K562 (cell line): ENCODE measurements at places on chromosomes 4 and X.

DNA sequence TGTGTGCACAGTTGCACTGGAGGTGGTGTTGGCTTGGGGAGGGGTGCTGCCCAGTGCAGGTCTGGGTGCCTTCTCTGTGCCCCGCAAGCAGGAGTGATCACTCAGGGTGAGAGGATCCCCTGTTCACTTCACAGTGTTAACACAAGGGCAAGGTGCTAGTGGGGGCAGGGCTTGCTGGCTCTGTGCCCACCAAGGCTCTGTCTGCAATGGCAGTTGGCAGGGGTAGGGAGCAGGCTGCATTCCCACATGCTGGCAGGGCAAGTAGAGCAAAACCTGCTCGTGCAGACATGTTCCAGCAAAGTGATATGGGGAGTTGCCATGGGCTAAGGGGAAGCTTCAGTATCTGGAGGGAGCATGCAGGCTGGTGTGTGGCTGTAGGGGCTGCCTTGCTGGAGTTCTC lies 428.0 kb downstream of the ZNF674 start:
- no peak for DNase-seq

DNA sequence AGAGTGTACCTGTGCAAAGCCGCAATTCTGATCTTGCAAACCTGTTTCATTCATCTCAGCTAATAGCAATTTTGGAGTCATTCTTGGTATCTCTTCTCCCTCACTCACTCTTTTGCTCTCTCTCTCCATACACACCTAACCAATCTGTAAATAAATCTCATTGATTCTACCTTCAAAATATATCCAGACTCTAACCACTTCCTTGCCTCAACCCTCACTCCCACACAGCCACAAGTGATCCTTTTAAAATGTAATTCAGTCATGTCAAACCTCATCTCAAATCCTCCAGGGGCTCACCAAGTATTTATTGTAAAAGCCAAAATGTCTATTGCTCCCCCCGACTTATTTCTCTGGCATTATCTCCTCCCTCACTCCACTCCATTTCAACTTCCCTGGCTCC lies 51.7 kb upstream of the SLC10A4 start:
- DNase-seq: no peak

DNA sequence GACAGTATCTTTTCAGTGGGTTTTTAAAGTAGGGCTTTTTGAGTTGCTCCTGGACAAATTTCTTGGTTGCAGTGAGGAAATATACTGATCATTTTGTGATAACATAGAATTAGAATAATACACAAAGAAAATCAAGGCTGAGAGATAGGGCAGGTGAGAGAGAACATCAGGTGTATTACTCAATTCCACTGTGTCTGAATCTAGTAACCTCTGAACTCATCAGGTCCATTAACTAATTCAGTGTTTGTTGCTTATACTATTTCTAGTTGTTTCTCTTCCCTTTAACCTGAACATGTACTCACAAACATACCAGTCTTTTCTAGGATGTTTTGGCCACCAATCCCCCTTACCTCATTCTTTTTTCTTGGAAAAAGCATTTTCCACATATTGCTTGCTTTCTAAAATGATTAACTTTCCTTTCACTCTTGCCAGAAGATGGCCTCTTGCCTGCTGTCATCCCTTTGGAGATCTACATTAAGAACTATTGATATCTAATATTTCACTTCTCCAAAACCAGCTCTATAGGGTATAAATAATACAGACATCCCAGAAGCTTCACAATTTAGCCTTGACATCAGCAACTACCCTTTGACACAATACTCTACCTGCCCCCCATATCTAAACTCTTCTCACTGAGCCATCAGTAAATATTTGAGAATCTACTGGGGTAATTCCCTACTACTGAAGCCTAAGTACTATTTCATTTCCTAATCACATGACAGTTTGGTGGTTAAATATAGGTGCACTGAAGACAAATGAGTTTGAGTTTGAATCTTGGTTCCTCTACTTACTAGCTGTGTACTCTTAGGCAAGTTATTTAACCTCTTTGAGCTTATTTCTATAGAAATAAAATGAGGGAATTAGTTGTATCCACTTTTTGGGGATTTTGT lies 470.8 kb upstream of the IGFBP7 start:
- no peak for DNase-seq

GRCh38 chrX:15797707-15798106 lies 7.4 kb downstream of the ZRSR2 start:
- DNase-seq: no peak

DNA sequence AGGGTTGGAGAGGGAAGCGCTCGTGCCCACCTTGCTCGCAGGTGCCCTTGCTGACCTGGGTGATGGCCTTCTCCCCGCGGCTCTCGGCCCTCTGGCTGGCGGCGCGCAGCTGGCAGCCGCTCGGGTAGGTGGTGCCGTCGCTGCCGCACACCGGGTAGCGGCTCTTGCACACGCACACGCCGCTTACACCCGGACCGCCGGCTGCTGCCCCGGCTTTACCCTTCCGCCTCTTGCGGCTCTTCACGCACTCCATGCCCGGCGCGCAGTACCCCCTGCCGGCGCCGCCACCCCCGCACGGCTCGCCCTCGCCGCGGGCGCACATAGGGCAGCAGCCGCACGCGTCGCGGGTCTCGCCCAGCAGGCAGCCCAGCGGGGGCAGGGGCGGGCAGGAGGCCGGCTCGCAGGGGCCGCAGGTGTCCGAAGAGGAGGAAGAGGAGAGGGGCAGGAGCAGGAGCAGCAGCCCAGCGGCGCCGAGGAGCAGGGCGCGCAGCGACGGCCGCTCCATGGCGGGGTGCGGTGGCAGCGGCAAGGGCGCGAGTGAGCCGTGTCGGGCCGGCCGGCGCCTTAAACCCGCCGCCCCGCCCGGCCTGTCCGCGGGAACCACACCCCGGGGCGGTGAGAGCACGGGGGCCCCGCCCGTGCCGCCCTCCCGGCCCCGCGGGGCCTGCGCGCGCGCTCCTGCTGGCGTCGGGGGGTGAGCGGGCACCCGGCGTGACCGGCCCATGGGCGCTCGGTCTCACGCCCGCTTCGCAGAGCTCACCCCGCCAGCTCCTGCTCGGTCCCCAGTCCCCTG lies at the start of gene IGFBP7:
TSS of gene IGFBP7 (minus strand) at position 539 of the 793 bp plus-strand sequence. CDS start at position 505, 34 bp downstream.
- peak; percentile 60 for DNase-seq

- no peak for DNase-seq
These were observed 117.2 kb downstream of the TEX13C start for GRCh38 chrX:125436855-125437254.

GRCh38 chr4:118284169-118284568 lies 68.6 kb downstream of the PRSS12 start:
- peak; percentile 30 for DNase-seq

GRCh38 chr4:120071192-120071795 lies 4.6 kb upstream of the MAD2L1 start:
- DNase-seq: peak; percentile 34

- DNase-seq: no peak
These were observed 67.1 kb upstream of the TRIM2 start for GRCh38 chr4:153137159-153137558.

GRCh38 chr4:104064646-104065577 lies 345.1 kb upstream of the TACR3 start:
- peak; percentile 10 for DNase-seq

DNA sequence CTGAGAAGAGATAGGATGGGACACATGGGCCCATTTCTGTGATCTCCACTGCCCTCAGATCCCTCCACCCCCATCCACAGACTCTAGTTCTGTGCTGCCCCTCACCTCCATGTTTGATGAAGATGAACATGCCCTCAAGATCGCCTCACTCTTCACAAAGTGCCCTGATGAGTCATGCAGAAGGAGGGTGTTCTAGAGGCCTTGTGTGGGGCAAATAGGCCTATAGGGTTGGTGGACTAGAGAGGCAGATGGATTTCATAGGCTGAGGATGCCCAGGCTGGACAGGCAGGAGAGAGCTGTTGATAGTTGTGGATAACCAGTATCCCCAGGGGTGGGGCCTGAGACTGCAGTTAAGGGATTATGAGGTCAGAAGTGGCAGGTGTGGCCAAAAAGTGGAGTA lies at the start of gene CXorf65:
TSS of gene CXorf65 (minus strand) at position 314 of the 400 bp plus-strand sequence. CDS start at position 130, 184 bp downstream.
- no peak for DNase-seq

DNA sequence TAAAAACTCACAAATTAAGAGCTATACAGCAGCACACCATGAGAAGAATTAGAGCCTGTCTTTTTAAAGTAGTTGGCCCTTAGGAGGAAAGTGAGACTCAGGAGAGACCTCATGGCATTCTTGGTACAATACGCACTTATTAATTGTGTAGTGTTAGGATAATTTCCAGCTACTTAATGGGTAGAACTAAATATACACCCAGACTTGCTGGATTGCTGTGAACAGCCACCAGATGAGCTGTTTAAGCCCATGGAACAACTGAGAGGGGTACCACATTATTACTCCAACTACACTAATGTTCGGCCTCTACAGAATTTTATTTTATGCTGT lies 13.6 kb downstream of the MFAP3L start:
- no peak for DNase-seq

GRCh38 chr4:68693325-68694075 lies 23.0 kb upstream of the UGT2B15 start:
- DNase-seq: no peak

GRCh38 chr4:78588894-78589545 lies 37.5 kb downstream of the ANXA3 start:
- DNase-seq: no peak

- DNase-seq: no peak
These were observed 400.9 kb upstream of the FGF13 start for GRCh38 chrX:139112432-139112831.

- no peak for DNase-seq
These were observed 666.8 kb upstream of the NDST4 start for GRCh38 chr4:115780268-115780667.

GRCh38 chrX:148909758-148910157 lies 409.3 kb downstream of the AFF2 start:
- no peak for DNase-seq

- no peak for DNase-seq
These were observed 6.5 kb downstream of the P2RY4 start for GRCh38 chrX:70253377-70254062.

DNA sequence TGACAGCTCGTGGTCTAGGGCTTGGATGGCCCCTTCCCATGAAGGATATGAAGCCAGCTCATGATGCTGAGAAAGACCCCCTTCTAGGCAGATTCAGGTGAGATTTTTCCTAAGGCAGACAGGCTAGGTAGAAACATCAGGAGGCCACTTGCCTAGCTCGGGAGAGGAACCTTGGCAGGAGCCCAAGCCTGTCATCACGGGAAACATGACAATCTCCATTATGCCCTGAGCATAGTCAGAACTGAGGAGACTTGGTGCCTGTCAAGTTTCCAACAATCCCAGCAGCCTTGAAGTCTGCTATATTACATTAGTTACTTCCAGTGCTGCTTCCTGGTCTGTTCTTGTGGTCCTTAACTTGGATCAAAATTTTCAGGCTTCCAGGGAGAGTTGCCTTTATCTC lies 18.7 kb upstream of the WDR1 start:
- DNase-seq: no peak

GRCh38 chr4:83191026-83191425 lies 76.5 kb upstream of the PLAC8 start:
- no peak for DNase-seq

- DNase-seq: no peak
These were observed 184.9 kb downstream of the COMMD8 start for GRCh38 chr4:47278631-47279030.

- peak; percentile 40 for DNase-seq
These were observed 54.0 kb upstream of the AMELX start for GRCh38 chrX:11239230-11239629.

- DNase-seq: no peak
These were observed 92.5 kb upstream of the BRS3 start for GRCh38 chrX:136395271-136395670.

GRCh38 chrX:35665311-35665710 lies 132.8 kb upstream of the MAGEB16 start:
- DNase-seq: no peak

DNA sequence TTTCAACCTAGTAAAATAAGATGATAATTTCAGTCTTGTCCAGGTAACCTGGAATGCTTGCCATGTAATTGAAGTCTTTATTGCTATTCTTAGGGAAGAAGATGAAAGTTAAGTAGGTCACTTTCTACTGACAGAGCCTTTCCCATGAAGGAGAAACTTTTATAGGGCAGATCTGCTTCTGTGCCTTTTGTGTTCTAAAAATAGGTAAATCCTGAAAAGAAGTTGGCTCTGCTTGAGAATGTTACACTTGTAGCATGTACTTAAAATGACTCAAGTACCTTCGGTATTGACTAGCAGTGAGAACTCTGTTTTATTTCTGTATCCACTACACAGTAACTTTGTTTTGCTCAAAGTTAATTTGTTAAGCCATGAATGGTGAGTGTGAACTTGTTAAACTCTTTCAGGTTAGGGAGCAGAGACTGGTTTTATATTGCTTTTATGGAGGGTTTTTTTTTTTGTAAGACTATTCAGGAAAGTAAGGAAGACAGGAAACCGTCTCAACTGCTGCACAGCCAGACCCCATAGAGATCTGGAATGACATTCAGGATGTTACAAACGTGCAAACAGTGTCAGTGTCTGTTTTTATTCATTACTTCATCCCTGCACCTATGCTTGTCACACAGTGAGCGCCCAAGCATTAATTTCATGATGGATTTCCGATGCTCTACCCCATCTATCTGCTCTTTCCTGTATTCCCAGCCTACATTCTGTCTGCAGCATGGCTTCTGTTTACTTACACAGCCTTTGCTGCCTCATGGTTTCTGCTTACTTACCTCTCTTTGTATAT lies 53.0 kb downstream of the SEPTIN11 start:
- no peak for DNase-seq

- DNase-seq: no peak
These were observed 35.8 kb upstream of the TNIP3 start for GRCh38 chr4:121199742-121200561.
